ENCODE measurements at places on chromosomes 1 and 21.
A peak's percentile ranks its signal among the peaks of the same experiment; 100 is the strongest.

DNA sequence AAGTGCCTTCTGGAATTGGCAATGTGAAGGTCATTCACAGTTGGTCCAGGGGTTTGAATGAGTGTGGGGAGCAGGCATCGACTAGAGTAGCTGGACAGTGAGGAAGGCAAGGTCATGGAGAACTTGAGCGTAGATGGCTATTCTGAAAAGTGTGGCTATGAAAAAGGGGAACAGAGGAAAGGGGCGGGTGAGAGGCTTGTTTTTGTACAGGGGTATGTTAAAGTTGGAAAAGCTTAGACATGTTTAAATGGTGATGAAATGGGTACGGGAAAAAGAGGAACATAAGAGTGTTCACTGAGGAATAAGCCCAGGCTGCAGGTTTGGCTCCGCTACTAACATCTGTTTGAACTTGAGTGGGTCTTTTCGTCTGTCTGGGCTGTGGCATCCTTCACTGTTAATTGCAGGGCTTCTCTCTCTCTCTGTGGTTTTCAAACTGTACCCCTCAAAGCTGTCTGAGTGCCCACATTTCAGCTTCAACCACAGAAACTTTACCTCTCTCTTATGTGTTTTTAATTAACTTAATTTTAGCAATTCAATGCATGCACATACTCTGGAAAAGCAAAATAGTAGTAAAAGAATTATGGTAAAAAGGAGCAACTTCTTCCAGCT lies 70.8 kb upstream of the COA6 start:
- no peak for DNase-seq

- DNase-seq = peak; percentile 56
These were observed 736 bp downstream of the KCNC4 start for GRCh38 chr1:110210604-110211495.

- DNase-seq = no peak
These were observed 521.9 kb downstream of the PTPRC start for GRCh38 chr1:199160521-199161318.

DNA sequence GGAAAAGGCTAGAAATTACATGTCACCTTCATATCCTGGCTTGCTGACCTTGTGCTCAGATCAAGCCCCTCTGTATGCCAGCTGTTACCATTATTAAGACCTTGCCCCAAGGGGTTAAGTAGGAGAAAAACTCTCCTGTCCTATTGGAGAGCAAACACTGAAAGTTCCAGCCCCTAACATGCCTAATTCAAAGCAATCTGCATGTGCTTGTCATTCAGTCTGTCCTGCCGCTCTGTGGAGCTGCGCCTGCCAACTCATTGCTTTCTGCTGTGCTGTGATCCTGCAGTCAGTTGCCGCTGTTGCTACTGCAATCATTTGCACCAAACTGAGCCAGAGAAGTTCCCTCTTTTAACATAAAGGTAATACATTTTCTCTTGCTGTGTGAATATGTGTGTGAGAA lies 113.4 kb downstream of the DISP1 start:
- DNase-seq = peak; percentile 51

- DNase-seq = no peak
These were observed 12.8 kb downstream of the UTP25 start for GRCh38 chr1:209840611-209841010.

- peak; percentile 77 for DNase-seq
These were observed 31.3 kb downstream of the SMAP2 start for GRCh38 chr1:40404670-40405462.

All from NCI-H1092 treated with DMSO at 0.1 percent for 48 hours (cell line).